ENCODE measurements at places on chromosomes 7 and 10.

GRCh38 chr10:128165536-128165935 lies 39.3 kb upstream of the MKI67 start:
- no peak for DNase-seq

DNA sequence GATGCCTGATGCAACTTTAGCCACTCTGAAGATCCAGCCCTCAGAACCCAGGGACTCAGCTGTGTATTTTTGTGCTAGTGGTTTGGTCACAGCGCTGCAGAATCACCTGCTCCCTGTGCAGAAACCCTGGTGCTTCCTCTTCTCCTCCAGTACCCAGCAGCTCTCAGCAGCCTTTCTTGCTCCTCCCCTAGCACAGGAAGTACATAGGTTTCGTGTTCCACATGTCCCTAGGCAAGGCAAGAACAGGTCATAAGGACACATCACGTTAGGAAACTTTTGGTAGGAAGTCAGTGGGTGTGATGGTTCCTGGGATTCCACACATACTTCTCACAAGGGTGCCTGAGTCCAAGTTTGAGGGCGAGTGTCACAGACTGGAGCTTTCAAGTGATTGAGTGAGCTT lies 167.9 kb upstream of the PRSS1 start:
- DNase-seq = no peak

GRCh38 chr10:92857904-92858514 lies 9.7 kb downstream of the EXOC6 start:
- DNase-seq = no peak

DNA sequence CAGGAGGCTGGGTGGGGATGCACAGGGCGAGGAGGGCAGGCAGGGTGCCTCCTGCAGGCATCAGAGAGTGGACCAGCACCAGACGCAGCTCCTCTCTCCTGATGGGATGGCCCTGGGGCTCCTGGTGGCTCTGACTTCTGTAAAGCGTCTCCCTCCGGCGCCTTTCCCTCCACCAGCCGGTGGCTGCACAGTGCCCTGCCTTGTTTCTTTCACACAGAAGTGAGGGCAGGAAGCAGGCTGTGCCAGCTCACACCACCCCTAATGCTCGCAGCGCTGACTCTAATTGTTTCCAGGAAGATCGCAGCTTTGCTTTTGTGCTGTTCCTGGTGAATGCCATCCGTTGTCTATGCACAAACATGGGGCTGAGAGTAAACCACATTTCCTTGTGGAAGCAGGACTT lies 152.3 kb upstream of the LANCL2 start:
- no peak for DNase-seq

DNA sequence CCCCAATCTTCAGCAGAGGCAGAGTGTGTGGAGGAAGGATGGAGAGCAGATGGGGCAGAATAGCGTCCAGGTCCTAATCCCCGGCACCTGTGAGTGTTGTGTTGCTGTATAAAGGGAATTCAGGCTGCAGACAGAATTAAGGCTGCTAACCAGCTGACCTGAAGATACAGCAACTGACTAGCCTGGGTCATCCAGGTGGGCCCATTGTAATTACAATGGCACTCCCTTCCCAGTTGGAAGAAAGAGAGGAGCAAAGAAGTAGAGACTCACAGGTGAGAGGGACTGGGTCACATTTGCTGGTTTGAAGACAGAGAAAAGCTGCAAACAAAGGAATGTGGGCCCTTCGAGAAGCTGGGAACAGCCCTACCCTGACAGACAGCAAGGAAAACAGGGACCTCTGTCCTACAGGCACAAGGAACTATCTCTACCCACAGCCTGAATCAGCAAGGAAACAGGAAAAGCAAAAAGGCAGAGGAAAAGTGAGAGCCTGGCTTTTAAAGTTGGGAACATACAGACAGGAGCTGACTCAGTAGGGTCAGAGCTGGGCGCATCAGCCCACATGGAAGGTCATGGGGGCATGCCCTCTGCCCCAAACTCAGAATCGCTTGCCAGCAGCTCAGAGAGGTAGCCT lies 11.6 kb upstream of the TMEM72 start:
- no peak for DNase-seq

DNA sequence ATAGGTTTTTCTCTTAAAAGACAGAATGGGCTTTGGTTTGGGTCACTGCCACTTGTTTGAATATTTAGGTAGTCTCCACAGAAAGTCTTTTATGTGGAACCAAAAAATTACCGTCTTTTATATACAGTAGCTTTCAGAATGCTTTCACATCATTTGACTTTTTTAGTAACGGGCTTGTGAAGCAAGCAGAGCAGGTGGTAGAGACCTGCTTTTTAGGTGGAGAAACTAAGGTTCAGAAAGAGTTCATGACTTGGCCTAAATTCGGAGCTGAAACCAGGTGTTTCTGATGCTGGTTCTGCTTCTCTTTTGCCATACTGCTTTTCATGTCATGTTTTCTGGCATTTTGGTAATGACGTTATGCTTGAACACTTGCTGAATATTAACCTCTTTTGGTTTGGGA lies 36.3 kb downstream of the GARS1 start:
- no peak for DNase-seq

DNA sequence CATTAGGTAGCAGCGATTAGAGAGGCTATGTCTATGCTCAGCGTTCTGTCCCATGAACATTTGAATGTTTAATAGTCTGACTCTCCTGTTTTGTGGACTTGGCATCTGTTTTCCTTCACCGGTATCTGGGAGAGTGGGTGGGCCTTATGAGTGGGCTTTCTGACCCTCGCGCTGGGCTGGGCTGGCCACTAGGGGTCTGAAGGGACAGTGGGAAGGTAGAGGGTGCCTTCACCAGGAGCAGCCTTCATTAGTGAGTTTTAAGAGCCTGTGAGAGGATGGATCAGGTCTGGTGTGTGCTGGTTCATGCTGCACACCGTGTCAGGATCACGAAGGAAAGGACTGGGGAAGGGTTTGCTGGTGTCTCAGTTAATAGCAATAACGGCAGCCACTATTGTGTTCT lies 33.4 kb downstream of the DCLRE1A start:
- DNase-seq = no peak

GRCh38 chr10:44567471-44567870 lies 182.6 kb upstream of the CXCL12 start:
- DNase-seq = peak; percentile 46

DNA sequence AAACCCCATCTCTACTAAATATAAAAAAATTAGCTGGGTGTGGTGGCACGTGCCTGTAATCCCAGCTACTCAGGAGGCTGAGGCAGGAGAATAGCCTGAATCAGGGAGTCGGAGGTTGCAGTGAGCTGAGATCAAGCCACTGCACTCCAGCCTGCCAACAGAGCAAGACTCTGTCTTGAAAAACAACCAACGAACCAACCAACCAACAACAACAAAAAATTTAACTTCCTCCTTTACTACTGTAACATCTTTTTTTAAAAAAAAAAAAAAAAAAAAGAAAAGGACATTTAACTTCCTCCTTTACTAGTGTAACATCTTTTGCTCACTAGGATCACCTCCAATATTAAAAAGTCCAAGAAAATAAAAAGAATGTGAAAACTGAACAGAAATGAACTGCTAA lies 92.3 kb upstream of the TMEM168 start:
- DNase-seq = no peak

DNA sequence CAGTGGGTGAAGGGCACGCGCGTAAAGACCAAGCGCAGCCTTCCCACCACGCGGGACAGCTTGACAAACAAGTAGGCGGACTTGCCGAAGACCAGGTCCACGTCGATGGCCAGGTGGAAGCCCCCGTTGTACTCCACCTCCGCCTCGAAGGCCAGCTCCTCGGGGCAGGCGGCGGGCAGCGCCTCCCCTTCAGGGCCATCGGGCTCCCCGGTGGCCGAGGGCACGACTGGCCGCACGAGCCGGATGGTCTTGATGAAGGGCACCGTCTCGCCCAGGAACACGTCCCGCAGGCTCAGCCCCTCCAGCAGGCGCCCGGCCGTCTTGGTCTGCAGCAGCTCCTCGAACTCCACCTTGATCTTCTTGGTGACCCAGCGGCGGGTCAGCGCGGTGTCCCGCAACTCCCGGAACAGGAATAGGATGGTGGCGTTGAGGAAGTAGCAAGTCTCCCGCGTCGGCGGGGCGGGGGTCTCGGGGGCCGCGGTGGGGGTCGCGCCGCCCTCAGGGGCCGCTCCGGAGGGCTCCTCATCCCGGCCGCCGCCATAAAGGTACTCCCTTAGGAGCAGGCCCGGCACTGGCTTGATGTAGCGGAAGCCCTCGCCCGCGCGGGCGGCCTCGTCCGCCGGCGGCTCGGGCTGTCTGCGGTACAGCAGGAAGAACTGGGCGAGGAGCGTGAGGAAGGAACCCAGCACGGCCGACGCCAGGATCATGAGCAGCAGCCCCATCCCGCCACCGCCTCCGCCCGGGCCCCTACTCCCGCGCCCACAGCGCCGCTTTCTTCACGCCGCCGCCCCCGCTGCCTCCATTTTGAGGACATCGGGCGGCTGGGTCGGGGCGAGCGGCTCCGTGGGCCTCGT lies 507 bp downstream of the PDZD8 start:
- DNase-seq = no peak

DNA sequence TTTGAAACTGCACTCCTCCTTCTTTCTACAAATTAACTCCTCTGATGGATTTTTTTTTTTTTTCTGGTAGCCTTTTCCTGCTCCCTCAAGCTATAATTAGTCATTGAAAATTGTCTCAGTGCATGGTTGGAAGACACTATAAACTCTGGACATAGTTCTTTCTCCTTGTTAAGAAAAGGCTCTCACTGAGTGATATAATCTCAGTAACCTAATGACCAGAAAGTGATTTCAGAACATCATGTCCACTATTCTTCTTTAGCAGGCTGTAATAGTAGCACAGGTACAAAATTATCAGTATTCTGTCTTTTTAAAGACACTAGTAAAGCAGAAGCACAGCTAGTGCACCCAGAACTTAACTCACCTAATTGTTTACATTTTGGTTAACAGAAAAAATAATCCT lies 752.6 kb upstream of the PHF14 start:
- no peak for DNase-seq

GRCh38 chr7:149414745-149415390 lies 46.0 kb downstream of the ZNF777 start:
- peak; percentile 19 for DNase-seq

GRCh38 chr7:50265968-50266634 lies 38.4 kb upstream of the IKZF1 start:
- DNase-seq = no peak

GRCh38 chr7:2944739-2945138 lies 98.9 kb downstream of the CARD11 start:
- no peak for DNase-seq

DNA sequence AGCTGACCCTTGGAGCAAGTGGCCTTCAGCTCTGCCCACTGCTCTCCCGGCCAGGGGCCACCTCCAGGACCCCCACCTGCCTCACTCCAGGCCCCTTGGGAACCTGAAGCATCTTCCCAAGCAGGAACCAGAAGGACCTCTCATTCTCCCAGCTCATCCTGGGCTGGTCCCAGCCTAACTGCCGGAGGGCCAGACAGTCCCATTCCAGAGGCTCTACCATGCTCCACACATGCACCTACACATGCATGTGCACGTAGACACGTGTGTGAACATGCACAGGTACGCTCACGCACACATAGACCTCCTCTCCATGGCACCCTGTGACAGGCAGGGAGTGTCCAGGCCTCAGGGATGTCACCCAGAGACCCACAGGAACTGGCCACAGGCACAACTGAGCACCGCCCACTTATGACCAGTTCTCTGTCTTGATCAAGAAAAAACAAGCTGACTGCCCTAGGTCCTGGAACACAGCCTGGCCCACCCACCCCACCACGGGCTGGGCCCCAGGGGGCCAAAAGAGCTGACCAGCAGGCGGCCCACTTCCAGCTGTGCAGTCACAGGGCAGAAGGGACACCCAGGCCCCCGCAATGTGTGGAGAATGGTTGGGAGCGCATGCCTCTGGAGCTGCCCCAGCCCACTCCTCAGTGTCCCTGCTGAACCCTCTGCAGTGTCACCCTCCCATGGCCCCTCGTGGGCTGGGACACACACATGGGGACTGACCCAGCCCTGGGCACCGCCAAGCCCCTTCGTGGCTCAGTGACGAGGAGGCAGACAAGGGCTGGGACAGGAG lies 43.4 kb downstream of the CAMK2B start:
- DNase-seq = no peak

GRCh38 chr7:3942816-3943745 lies 642.0 kb downstream of the SDK1 start:
- no peak for DNase-seq

- no peak for DNase-seq
Observed at GRCh38 chr10:23367896-23368595, 23.4 kb upstream of the C10orf67 start.

- DNase-seq = no peak
Observed at GRCh38 chr7:25804154-25804553, 347.8 kb upstream of the NFE2L3 start.

DNA sequence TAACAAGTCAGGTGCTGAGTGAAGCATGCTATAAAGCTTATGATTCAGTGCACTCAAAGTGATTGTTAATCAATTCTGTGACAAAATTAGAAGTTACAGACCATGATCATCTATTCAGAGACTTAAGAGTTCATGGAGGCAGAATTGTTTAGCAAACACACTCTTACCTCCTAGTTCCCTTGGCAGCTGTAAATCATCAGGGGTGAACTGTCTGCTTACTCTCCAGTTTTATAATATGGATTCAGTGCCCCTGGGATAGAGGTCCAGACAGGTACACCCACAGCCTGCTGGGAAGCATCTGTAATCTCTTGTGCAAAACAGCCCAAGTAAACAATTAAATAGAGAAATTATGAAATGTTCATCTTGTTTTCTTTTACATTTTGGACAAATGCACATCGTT lies 835.0 kb upstream of the COBL start:
- DNase-seq = no peak

- DNase-seq = no peak
Observed at GRCh38 chr10:62582101-62582705, 208.0 kb downstream of the ZNF365 start.

DNA sequence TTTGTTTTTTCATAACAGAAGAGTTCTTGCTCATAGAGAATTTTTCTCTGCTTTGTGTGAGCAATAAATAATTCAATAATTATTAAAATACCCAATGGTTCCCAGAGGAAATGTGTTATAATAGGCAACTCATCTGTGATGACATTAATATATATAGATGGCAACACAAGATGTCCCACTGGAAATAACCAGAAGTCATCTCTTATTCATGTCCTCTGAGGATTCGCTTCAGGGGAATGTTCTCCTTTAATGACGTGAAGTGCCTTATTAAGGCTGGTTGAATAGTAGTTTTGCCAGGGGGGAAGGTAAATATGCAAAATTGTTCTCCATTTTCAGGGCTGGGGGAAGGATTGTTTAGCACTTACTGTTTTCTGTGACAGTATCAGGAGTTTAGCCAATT lies 3.1 kb downstream of the SLC39A12 start:
- DNase-seq = no peak

- DNase-seq = no peak
Observed at GRCh38 chr7:5408777-5409176, 14.9 kb downstream of the TNRC18 start.

DNA sequence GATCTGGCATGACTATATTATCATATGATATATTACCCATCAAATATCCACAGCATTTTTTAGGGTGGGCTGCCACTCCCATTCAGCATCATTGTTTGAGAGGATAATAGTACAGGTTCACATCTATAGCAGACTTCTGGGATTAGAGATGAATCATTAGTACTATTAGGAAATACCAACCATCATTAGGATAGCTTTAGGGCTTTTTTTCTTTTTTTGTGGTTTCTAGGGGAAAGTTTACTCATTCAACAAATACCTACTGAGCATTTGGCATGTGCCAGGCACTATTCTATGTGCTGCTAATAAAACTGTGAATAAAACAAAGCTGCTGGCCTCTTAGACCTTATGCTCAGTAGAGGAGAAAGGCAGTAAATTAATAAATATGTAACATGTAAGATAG lies 40.6 kb downstream of the NHLRC2 start:
- peak; percentile 48 for DNase-seq
